Stimulated activated CD4-positive, alpha-beta T cell treated with anti-CD3 and anti-CD28 coated beads, Interleukin-12 subunit alpha, Interleukin-12 subunit beta, amount 100 ng/mL, for 48 hours (primary cell): ENCODE measurements at places on chromosomes 16 and 17.

GRCh38 chr17:14116263-14117024, 47.1 kb downstream of the COX10 start:
- DNase-seq = no peak

GRCh38 chr17:4340914-4341615, 25.4 kb downstream of the UBE2G1 start:
- DNase-seq = no peak

GRCh38 chr17:34242587-34243363, 12.3 kb upstream of the CCL2 start:
- DNase-seq = no peak

GRCh38 chr17:82060614-82061013, 5.0 kb downstream of the DUS1L start:
- DNase-seq = no peak

DNA sequence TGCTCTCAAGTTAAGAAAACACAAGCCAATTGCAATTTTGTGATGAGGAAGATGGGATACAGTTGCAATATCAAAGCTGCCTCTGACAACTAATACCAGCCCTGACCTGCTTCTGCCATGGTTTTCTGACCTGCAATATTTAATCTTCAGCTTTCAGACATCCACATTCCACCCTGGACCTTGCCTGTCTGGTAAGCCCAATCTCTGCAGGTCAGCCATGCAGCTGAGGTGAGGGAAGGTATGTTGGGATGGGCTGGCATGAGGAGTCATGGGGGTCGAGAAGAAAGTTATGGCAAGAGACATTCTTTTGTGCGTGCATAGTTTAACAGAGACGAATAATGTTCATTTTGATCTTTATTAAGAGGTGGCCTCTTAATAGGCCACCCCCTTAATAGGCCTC, 31.5 kb downstream of the KCNJ16 start:
- DNase-seq = no peak

DNA sequence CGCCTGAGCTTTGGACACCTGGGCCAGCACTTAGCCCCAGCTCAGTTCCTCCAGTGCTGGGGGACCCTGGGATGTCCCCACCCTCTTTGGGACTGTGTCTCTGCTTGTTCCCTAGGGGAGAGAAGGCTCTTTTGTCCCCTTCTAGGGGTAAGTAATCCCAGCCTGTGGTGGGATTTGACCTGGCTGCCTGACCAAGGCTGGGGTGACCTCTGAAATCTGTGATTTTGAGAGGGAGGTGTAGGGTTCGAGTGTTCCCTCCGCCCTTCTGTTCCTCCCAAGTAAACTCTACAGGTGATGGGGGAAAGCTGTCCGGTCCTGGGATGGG, 593 bp downstream of the TMEM92 start:
- DNase-seq = no peak

GRCh38 chr16:11389631-11390565, 44.6 kb downstream of the RMI2 start:
- no peak for DNase-seq

DNA sequence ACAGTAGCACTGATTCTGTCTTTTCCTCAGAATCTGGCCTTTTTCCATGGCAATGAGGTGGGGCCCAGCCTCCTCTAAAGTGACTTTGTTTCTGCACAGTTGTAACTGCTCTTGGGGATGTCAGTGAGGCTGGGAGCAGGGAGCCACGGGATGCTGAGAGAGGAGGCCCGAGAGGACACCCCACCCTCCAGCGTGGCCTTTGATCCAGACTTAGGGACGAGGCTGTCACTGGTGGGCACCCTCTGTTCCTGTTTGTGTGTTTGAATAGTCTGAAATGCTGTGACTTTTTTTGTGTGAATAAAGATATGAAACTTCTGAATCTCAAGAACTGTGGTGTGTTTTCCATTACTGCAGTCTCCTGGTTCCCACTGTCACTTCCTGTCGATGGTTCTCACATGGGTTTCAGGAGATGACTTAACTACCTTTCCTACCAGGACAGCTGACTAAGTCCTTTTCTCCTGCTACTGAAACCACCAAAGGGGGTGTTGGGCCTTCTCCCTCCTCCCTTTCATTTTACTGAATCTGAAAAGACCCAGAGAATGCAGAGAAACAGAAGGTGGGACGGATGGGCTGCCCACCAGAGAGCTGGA, 18.6 kb downstream of the KCTD2 start:
- DNase-seq = no peak

DNA sequence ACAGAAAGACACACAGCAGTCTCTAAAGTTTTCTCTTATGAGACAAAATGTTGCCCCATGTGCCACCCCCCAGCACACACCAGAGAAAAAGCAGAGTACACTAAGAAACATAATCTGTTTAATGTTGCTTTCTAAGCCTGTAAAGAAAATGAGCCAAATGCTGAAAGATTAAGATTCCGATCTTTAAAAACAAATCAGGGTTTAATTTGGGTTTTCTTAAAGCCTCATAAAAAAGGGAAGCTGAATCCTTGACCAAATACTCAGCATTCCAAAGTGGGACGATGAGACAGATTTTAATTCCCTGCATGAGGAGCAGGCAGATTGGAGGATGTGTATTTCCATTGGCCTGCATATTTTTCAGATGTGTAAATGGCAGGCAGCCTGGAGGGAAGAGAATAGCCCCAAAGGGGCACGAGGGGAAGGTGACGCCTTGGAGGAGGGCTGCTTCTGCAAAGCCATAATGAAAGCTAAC, 118.4 kb downstream of the COPRS start:
- no peak for DNase-seq

- DNase-seq = no peak
Measured at GRCh38 chr17:6577686-6578263, 21.4 kb upstream of the PITPNM3 start.
